ENCODE measurements at places on chromosomes 16 and 17. TPM values are rescaled to one million over a fixed set of nuclear protein-coding genes. Genes with fewer than 3 reads are reported as not detected.

- no peak for DNase-seq
These were observed 204.1 kb upstream of the SALL1 start for GRCh38 chr16:51355195-51355594.

GRCh38 chr17:31283841-31284240 is 13.2 kb downstream of the OMG start:
- DNase-seq: no peak

GRCh38 chr16:73057291-73058210 is 9.6 kb upstream of the ZFHX3 start:
- DNase-seq: peak; percentile 63

DNA sequence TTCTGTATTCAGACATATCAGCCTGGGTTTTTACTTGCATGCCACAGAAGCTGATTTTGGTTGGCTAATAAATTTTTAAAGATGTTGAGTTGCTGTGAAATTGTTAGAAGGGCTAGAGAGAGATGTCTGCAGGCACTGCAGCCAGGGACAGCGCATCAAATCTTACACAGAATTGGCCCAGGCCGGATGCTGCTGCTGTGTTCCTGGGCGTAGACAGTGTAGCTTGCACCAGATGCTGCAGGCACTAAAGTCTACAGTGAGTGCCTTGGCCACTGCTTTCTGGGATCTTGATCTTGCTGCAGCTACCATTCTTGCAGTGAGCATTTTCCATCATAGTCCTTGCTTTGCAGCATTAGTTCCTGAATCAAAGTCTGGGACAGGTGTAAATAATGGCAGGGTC is 169.9 kb downstream of the SPECC1 start:
- DNase-seq: no peak

COPZ2 gene
- 57.6 TPM for total RNA-seq

DNA sequence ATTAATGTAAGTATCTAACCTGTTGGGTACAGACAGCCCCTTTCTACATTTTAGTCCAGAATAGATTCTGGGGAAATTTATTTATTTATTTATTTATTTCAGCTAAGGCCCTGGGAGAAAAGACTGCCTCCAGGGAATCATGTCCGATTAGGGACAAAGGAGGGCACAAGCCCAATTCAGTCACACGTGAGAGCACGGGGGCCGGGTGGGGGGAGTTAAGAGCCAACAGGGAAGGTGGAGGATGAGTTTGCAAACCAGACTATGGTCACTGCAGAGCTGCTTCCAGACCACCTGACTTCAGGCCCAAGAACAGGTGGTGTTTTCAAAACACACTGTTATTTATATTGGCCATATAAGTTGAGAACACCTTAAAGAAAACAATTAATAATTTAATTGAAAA is 1.6 kb upstream of the ZFHX3 start:
- no peak for DNase-seq

GRCh38 chr17:6927290-6928126 is 68.3 kb upstream of the ALOX12 start:
- no peak for DNase-seq

DNA sequence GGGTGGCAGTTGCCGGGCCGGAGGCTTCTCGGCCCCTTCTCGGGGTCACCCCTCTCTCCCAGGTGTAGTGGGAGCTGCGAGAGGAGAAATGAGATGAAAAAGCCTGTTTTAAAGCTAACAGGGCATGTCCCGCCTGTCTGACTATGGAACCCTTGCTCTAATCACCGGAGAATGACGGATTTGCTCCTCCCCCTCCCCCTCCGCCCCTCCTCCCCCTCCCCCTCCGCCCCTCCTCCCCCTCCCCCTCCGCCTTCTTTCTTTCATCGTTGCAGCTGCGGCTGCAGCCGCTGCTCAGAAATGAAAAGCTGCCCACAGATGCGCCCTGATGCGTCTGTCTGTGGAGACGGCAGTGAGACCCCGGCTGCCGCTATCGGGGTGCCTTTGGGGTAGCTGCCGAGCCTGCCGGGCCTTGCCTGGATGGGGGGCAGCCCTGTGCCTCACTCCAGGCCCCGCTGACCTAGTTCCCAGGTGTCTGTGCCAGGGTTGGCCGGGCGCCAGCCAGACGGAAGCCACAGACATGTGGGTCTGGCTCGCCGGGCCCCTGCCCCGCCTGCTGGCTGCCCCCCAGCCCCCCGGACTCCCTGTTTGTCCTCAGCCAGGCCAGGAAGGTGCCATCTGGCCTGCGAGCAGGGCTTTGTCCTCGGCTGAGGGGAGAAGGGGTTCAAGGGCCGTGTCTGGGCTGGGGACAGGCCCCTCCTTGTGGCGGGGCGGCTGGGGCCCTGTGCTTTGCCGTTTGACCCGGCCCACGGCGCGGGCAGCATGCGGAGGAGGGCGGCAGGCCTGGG is 37.7 kb downstream of the GINS2 start:
- DNase-seq: no peak

DNA sequence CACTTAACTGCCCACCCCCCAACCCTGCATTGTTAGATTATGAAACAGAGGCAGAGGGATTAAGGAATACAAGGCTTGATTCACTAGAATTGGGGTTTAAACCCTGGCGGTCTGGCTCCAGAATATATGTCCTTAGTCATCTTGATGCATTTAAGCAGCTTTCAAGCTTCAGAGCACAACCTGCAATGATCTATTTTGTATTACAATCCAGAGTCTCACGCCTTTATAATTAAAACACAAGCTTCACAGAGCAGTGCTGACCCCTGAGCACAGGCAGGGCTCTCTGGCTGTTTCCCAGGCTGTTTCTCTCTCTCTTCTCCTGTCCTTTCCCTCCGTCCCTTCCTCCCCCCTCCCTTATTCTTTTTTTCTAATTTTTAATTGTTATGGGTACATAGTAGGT is 209.1 kb downstream of the SPECC1 start:
- no peak for DNase-seq

GRCh38 chr17:82315703-82316358 is 1.6 kb downstream of the CD7 start:
- DNase-seq: no peak

- peak; percentile 47 for DNase-seq
These were observed 88.8 kb downstream of the LITAF start for GRCh38 chr16:11497851-11498289.

CES1 gene
- not detected for total RNA-seq

DNA sequence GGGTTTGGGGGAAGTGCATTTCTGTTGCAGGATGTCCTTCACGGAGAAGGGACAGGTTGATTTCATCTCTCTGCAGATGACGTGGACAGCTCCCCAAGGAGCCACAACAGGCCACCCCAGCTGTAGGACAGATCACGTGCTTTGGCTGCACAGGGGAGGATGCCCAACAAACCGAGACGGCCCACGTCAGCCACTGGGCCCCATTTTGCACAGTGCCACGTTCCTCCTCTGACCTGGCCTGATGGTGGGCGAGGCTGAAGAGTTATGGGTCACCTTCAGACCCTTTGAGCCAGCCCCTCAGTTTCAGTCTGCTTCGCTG is 9.0 kb upstream of the RHBDL3 start:
- DNase-seq: no peak

GRCh38 chr16:89002851-89003830 is 26.1 kb upstream of the CBFA2T3 start:
- DNase-seq: no peak

DNA sequence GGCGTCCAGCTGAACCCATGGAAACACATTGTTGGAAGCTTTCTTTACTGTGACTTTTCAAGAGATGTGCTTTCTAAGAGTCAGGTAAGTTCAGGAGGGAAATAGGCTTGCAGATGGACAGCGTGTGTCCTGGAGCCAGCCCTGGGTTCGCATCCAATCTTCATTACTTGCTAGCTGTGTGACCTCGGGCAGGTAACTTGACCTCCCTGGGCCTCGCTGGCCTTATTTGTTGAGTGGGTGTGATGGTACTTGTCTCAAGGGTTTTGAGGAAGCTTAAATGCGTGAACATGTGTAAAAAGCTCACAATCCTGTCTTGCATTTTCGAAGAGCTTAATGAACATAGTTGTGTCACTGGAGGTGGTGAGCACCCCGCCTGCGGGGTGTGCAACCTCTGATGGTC is 11.8 kb downstream of the ADGRG1 start:
- DNase-seq: no peak

GRCh38 chr17:62891659-62892058 is 74.4 kb upstream of the TANC2 start:
- no peak for DNase-seq

DNA sequence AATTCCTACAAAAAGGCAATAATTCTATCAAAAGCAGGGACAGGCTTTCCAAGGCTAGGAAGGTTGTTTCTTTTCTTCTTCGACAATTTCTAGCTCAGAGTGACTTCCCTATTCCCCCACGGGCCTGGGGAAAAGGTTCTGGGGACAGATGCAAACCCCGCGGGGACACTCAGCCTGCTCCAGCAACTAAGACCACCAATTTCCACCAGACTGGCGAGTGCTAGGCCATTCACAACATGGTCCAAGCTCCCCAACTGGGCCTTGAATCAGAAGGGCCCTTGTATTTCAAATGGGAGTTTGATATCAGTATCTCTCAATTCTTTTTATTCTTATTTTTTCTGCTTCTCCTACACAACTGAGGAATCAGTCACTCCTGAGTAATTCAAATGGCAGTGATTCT is 86.7 kb downstream of the USP31 start:
- DNase-seq: no peak

- DNase-seq: no peak
These were observed 38.0 kb upstream of the DHX40 start for GRCh38 chr17:59527325-59527917.

PRR35 gene
- total RNA-seq: 12.5 TPM

- DNase-seq: peak; percentile 97
These were observed at the start of gene THAP11 for GRCh38 chr16:67841816-67842508. Gene THAP11 (plus strand): TSS chr16:67842320. CDS start chr16:67842555, 235 bp downstream.

GPR179 gene
- total RNA-seq: 0.05 TPM

DNA sequence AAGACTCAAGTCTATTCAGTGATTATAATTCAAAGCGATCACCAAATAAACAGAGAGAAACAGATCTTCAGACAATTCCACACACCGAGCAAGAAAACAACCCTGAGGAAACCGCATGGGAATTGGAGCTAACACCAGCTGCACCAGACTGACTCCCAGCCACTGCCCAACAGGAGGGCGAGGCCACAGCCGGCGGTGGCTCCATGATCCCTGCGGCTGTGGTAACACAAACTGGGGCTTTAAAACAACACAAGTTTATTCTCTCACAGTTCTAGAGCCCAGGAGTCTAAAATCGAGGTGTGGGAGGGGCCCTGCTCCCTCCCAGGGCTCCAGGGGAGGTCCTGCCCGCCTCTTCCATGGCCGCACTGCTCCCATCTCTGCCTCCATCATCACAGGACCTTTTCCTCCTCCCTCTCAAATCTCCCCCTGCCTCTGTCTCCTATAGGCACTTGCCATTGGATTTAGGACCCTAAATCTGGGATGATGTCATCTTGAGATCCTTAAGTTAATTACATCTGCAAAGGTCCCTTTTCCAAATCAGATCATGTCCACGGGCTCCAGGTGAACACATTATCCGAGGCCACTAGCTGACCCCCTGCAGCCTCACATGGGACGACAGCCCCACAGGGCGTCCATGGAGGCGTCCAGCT is 9.7 kb upstream of the HEXD start:
- DNase-seq: peak; percentile 93

CA5A gene
- not detected for total RNA-seq

GRCh38 chr16:53220585-53220984 is 165.8 kb downstream of the CHD9 start:
- peak; percentile 41 for DNase-seq

DNA sequence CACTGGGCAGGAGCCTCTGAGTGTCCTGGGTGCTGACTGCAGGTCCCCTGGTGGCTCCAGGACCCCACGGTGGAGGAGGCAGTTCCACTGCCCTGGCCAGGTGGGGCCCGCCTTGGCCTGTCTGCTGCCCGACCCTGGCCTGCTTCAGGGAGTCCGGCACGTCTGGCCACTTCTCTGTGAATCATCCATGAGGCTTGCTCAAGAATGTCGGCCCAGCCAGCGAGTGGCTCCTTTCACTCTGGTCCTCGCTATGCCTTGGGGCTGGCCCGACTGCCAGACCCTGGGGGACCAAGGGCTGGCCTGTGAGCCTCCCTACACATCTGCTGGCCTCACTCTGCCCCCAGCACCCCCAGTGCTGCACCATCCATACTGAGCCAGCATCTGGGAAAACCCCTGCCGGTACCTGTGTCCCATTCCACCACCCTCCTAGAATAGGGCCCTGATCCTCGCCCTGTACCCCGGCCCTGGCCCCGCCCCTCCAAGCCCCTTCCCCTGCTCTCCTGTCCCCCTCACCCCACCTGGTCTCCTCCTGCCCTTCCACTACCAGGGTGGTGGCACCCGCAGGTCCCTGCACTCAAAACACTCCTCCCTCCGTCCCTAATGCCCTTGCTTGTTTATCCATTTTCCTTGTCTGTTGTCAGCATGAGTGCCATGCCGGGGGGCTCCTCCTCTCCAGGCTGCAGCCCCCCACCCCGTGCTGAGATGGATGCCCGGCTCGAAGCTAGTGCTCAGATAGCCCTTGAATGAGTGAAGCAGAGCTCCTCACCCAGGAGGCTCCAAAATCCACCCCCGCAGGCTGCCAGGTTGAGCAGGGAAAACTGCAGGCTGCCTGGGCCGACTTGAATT is 35.5 kb downstream of the ADCY7 start:
- peak; percentile 52 for DNase-seq

- no peak for DNase-seq
These were observed 1.8 kb downstream of the FAHD1 start for GRCh38 chr16:1828645-1829410.

GRCh38 chr17:43465049-43465448 is 18.7 kb upstream of the DHX8 start:
- DNase-seq: no peak

DNA sequence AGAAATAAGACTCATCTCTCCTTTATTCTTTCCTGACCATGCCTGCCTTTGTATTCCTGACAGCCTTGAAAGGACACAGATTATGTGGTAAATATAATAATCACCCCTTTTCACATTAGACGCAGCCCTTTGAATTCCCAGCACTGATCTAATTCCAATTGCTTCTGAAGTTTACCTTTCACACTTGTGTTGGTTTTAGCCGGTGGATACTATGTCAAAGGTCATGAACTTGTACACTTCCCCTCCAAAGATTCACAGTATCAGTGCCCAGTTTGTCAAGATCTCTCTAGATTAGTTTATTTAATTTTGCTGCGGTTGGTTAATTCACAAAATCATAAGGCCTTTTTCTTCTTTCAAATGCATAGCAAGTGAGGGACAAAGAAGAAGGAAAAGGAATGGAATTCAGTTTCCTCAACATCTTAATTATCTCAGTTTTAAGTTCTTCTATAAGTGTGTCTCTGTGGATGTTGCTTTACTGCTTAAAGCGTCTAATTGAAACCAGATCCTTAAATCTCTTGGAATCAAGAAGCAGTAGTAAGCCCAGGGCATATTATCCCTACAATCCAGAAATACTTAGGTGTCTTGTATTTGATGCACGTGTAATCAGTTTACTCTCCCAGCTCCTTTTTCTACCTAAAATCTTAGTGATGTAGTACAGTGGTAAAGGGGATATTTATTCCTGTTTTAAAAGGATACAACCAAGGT is 174.3 kb upstream of the TBX2 start:
- DNase-seq: no peak

DNA sequence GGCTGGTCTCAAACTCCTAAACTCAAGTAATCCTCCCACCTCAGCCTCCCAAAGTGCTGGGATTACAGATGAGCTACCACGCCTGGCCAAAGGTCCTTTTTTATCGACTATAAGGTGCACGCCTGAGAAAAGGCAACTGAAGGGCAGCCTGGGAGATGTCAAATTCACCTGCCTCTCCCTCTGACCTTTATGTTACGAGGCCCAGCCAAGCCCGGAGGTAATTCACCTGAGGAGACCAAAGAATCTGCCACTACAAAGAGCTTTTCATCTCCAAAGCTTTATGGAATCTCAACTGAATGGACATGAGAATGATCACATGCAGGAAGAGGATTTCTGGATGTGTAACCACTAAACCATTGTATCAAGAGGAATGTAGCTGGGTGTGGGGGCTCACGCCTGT is 37.2 kb downstream of the LYRM1 start:
- no peak for DNase-seq

OTOP2 gene
- not detected for total RNA-seq
